HS-5 (cell line): ENCODE measurements at places on chromosomes 7 and 10.
A peak's percentile ranks its signal among the peaks of the same experiment; 100 is the strongest.

DNA sequence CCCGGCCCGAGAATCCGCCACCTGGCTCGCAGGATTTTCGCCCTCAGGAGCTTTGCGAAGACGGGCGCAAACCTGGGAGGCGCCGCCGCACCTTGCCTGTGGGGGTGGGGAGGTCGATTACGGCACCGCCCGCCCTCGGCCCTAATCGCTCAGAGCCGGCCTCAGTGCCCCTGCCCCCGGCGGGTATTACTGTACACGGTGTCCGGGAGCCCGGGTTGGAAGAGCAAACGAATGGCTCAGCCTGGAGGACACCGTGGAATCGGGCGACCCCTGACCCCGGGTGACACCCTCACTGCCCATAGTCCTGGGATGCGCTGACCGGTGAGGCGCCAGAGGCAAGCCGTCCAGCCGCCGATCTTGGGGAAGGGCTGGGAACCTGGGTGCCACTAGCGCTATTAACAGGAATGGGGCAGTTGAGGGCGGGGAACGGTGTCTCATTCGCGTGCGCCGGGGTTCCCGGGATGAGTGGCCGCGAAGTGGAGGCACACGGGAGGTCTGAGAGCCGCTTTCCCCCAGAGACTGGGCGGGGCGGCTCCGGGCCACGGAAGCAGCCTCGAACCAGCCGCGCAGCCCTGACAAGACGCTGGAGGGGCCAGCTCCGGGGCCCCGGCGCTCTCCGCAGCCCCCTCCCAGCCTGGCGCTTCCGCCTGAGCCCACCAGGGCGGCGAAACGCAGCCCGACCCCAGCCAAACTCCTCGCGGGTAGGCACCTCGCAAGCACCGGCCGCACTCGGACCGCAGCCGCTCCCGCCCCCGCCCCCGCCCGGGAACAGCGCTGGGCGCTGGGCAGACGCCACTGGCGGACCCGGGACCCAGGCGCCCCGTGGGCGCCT is 167.5 kb downstream of the NRF1 start:
- no peak for DNase-seq

DNA sequence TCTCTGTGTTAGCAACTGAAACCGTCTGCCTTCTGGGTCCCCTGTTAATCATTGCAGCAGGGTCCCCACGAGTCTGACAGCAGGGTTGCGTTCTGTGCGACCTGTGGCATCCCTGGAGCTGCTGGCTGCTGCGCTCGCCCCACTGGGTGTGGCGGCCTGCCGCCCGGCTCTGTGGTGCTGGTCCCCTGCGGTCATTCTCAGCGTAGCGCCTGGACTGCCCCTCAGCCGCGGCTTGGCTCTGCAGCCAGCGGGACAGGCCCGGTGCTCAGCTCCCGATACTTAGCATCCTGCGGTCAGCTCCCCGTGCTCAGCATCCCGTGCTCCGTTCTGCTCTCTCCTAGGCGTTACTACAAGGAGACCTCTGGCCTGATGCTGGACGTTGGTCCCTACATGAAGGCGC is 35.0 kb downstream of the LHPP start:
- DNase-seq = no peak

GRCh38 chr7:117210908-117211307 is 112.0 kb downstream of the WNT2 start:
- DNase-seq = no peak

- DNase-seq = peak; percentile 36
Measured at GRCh38 chr7:2529161-2530070, 9.8 kb downstream of the LFNG start.

- no peak for DNase-seq
Measured at GRCh38 chr10:53664282-53665019, 891.9 kb upstream of the MBL2 start.

- peak; percentile 20 for DNase-seq
Measured at GRCh38 chr10:112687647-112688046, 240.6 kb downstream of the VTI1A start.

GRCh38 chr7:44733708-44734481 is 14.8 kb upstream of the ZMIZ2 start:
- DNase-seq = peak; percentile 87

DNA sequence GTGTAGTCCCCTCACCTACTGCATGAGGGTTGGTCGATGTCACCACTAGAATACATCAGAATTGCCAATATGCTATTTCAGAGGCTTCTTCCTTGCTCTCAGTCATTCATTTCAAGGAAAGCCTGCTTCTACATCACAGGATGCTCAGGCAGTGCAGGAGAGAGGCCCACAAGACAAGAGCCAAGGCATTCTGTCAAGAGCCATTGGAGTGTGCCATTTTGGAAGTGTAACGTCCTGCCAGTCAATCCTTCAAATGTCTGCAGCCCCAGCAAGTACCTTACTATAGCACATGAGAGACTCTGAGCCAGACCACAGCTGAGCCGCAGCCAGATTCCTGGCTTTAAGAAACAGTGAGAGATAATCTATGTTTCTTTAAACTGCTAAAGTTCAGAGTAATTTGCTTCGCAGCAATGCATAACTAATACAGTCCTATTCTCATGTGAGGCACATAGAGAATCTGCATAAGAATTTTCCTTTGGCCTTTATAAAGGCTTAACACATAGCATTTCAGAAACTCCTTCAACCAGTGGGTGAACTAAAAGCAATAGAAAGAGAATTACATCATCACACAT is 166.5 kb upstream of the GNAI1 start:
- no peak for DNase-seq

DNA sequence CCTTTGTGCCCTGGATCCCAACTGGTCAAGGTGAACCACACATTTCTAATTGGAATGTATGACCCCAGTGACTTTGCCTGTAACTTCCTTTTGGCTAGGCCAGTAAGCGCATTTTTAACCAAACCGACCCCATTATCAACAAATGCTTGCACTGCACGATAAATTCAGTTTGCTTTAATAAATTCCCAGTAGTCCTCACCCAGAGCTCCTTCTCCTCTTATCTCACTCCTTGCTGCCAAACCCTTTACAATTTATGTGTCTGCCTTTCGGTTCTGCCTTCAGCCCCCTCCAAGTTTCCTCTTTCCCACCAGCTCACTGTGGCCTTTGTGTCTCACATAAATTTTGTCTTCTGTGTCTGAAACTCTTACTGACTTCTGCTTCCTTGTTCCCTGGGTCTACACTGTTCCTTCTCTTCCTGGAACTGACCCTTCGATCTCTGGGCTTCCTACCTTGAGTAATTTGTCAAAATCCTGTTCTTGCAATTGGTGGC is 59.0 kb downstream of the TBXAS1 start:
- DNase-seq = no peak

- DNase-seq = no peak
Measured at GRCh38 chr10:9342885-9343570, 1288.5 kb downstream of the GATA3 start.

DNA sequence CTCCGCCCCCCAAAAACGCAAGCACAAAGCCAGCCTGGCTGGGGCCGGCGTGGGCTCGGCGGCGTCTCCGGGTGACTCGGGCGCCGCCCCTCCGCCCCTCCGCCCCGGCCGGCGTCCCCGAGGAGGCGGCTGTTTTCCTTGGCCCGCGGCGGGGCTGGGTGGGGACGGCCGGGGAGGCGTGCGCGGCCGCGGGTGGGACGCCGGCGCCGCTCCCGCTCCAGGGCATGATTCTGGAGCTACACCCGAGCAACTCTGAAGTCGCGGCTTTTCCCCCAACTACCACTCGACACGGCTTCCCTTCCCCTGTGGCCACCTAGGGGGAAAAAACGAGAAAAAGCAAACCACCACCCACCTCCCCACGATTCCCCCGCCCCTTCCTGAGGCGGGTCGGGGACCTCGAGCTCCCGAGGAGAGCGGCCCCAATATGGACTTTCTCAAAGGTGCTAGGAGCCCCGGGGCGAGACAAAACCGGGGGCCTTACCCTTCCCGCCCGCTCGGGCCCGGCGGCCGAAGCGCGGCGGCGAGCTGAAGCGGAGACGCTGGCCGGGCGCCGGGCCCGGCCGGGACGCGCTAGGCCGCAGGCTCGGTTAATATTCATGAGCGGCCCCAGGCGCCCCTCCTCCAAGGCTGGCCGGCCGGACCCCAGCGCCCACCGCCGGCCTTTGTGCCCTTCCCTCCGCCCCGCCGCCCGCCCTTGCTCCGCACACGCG is 856 bp downstream of the ARHGAP21 start:
- no peak for DNase-seq

- no peak for DNase-seq
Measured at GRCh38 chr7:75611557-75612178, 119.5 kb downstream of the SPDYE5 start.

- DNase-seq = no peak
Measured at GRCh38 chr7:154167051-154167450, 114.9 kb downstream of the DPP6 start.

DNA sequence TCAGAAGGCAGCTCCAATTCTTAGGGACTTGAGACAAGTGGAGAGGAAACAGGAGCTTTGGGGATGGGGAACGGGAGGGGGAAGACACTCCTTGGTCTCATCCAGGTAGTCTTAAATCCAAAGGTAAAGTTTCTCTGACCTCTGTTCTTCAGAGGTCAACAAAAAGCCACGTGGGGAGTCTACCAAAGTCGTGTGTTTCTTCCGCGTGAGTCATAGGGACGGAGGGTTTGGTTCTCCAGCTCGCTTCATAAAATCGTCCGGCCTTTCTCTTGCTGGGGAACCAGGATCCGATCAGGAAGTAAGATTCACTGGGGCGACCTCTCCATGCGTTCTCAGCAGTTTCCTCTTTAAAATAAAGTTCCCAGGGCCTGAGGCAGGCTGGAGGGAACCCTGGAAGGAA is 275.7 kb downstream of the TCERG1L start:
- no peak for DNase-seq

DNA sequence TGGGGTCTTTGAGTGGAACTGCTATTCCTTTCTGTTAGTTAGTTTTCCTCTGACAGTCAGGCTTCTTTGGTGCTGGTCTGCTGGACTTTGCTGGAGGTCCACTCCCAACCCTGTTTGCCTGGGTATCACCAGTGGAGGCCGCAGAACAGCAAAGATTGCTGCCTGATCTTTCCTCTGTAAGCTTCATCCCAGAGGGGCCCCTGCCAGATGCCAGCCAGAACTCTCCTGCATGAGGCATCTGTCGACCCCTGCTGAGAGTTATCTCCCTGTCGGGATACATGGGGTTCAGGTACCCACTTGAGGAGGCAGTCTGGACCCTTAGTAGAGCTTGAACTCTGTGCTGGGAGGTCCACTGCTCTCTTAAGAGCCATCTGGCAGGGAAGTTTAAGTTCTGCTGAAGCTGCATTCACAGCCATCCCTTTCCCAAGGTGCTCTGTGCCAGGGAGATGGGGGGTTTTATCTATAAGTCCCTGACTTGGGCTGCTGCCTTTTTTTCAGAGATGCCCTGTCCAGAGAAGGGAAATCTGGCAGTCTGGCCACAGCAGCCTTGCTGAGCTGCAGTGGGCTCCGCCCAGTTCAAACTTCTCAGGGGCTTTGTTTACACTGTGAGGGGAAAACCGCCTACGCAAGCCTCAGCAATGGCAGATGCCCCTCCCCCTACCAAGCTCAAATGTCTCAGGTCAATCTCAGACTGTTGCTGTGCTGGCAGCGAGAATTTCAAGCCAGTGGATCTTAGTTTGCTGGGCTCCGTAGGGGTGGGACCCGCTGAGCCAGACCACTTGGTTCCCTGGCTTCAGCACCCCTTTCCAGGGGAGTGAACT is 89.7 kb upstream of the CDK6 start:
- no peak for DNase-seq

- DNase-seq = peak; percentile 13
Measured at GRCh38 chr10:105149371-105149891, 508.3 kb downstream of the SORCS3 start.

GRCh38 chr7:139798221-139798620 is 20.4 kb upstream of the HIPK2 start:
- DNase-seq = no peak
